ENCODE measurements at places on chromosomes 16 and 17.

- DNase-seq, result no peak
These were observed 160.3 kb downstream of the PCTP start for GRCh38 chr17:55911186-55911585.

GRCh38 chr16:71896764-71897368 lies 1.5 kb downstream of the IST1 start:
- no peak for DNase-seq

DNA sequence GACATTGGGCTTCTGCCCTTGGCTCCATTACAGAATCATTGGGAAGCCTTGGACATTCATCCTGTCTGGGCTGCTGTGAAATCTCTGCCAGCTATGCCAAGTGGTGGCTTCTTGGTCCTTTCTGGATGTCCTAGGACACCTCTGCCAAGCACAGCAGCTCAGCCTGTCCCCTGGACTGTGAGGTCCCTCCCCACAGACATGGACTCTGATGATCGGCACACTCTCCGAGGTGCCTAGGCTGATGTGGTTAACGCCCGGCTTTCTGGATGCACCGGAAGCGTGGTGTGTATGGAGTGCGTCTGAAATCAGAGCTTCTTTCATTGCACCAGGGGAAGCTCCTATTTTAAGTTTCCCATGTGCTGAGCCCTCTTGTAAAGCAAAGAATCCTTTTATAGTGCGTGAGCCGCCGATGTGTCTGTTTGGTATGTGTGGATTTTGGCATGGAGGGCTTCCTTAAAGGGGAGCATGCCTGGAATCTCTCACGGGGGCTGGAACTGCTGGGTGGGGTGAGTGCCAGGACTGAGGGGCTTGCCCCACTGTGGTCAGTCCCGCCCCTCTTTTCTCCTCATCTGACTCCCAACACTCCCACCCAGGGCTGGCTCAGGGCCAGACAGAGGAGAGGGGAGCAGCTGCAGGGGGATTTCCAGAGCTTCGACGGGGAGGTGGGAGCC lies 7.0 kb upstream of the ARHGAP23 start:
- DNase-seq, result no peak

- no peak for DNase-seq
These were observed 13.4 kb downstream of the ST6GALNAC1 start for GRCh38 chr17:76630151-76630550.

- DNase-seq, result peak; percentile 84
These were observed 37.9 kb upstream of the ARL4D start for GRCh38 chr17:43360739-43361505.

- DNase-seq, result no peak
These were observed 83.9 kb downstream of the SPECC1 start for GRCh38 chr17:20092973-20093626.

DNA sequence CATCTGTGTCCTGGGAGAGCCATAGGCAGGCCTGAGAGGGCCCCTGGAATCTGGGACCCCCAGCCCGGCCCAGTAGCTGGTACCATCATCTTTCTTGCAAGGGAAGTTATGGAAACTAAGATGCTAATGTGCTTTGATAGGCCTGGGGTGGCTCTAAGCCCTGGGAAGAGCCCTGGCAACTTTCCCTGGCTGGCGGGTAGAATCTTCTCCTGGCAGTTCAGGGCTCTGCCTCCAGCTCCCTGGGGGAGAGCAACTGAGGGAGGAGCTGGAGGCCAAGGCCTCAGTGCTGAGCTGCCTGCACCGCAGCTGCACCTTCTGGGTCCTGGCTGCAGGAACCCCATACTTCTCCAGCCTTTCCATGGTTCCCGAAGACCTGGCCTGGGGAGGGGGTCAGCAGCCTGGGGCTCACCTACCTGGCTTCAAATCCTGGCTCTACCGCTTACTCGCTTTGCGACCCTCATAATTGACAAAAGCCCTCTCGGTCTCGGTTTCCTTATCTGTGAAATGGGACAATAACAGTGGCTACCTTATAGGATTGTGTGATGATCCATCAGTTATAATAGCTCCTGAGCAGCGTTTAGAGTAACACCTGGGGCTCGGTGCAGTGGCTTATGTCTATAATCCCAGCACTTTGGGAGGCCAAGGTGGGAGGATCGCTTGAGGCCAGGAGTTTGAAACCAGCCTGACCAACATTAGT lies 333.7 kb downstream of the SEC14L1 start:
- no peak for DNase-seq

GRCh38 chr17:57938061-57938502 lies 17.1 kb downstream of the CUEDC1 start:
- DNase-seq, result no peak

DNA sequence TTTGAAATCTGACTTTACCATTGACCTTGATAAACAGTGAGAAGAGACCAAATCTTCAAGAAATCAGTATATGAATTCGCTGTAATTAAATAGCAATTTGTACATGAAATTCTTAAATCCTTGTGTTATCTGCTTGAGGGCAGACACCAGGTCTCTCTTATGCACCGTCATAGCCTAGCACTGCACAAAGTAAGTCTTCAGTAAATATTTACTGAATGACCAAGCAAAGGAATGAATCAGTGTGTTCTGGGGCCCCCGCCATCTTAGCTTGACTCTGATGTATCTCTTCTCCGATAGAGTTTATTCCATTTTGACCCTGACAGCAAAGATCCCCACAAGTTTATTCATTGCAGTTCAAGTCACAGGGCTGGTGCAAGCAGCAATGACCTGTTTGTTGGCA lies 328.0 kb downstream of the TMEM114 start:
- no peak for DNase-seq

DNA sequence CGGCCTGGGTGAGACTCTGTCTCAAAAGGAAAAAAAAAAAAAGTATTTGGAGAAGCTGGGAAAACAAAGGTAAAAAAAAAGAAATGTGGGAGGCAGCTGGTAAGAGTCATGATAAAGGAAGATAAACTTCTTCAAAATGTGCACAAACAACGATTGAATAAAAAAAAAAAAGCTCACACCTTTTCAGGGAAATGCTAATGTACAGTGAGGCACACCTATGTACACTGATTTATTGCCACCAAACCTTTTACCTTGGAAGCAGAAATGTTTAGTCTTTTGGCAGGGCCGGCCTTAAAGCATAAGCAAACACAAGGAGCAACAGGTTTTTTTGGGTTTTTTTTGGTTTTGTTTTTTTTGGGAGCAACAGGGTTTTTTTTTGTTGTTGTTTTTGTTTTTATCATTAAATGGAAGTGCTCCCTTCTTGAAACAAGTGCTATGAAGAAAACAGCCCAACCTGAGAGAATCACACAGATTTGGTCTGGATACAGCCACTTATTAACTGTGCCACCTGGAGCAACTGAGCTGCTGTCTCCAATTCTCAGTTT lies 29.8 kb upstream of the KCNJ2 start:
- DNase-seq, result no peak

GRCh38 chr17:51857052-51857597 lies 301.4 kb downstream of the CA10 start:
- no peak for DNase-seq

DNA sequence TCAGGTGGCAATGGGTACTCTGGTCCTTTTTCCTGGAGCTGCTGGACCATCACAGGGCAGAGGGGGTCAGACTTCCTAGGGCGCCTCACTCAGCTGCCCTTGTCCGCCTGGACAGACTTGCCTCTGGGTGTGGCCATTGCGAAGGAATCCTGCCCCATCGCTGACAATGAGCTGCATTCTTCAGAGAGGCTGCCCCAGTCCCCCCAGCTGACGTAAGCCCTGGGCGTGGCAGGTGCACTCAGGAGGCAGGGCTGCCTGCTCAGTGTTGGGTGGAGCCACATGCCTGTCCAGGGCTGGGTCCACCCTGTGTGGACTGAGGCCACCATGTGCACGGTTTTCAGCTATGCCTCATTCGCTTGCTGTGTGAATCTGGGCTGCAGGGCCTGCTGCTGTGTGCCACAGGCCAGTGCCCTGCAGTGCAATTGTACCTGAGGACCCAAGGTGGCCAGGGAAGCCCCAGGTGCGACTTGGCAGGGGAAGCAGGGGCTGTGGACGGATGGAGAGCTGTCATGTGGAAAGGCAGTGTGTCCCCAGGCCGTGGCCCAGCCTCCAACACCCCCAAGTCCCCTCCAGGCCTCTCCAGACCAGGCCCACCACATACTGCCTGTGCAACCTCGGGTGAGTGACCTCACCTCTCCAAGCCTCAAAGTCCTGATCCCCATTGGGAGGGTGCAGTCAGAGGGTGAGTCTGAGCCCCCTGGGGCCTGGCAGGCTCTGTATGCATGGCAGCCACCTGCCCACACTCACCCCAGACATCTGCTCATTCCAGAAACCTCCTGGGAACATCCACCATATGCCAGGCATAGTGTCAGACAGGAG lies 14.0 kb upstream of the MPRIP start:
- DNase-seq, result no peak

GRCh38 chr17:21004016-21004930 lies 38.5 kb downstream of the USP22 start:
- DNase-seq, result no peak

GRCh38 chr17:2240541-2240940 lies 63.0 kb downstream of the SMG6 start:
- DNase-seq, result no peak

- DNase-seq, result no peak
These were observed 157.3 kb downstream of the VPS53 start for GRCh38 chr17:557371-557770.

DNA sequence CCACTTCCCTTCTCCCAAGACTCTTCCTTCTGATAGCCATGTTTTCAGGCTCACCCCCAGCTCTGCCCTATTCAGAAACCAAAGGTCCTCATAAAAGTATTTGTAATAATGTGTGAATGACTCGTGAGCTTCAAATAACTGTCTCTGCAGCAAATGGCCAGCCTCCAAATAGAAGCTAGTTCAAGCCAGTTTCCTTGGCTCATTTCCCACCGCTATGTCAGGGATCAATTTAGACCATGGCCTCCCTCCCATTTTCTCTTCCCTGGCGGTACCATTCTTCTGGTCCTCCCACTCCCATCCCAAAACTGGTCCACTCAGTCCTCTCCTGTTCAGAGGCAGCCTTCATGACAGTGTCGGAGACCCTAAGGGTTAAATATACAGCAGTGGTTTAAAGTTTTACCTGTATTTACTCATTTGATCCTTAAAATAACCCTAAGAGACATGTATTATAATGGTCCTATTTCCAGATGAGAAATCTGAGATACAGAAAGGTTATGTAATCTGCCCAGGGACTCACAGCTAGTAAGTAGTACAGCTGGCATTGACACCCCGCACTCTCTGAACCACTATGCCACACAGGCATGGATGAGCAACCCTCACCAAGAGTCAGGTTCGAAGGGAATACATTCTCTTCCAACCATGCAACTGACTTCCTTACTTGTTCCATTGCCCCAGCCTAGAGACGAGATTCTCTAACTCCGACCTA lies 42.9 kb downstream of the GAS7 start:
- DNase-seq, result no peak

- DNase-seq, result no peak
These were observed 352.7 kb downstream of the CA10 start for GRCh38 chr17:51805765-51806164.

GRCh38 chr16:69328854-69329316 lies 1.5 kb downstream of the PDF start:
- DNase-seq, result no peak

- no peak for DNase-seq
These were observed 465.7 kb downstream of the HAPSTR1 start for GRCh38 chr16:9556949-9557665.

GRCh38 chr16:918068-918467 lies 52.7 kb downstream of the LMF1 start:
- DNase-seq, result no peak

DNA sequence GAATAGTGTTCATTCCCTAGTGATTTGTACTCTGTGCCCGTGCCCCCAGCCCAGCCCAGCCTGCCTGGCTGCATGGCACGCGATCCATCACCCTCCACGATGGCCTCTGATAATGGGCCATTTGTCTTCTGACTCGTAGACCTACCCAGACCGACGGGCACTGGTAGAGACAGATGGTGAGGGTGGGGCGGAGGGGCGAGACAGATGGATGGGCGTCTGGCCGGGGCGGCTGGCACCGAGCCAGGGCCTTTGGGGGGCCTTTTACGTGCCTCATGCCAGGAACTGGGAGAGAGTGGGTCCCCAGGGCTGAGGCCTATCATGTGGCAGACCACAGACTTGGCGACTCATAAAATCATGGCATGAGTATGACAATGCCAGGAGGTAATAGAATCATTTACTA lies 25.4 kb downstream of the CRHR1 start:
- DNase-seq, result no peak

DNA sequence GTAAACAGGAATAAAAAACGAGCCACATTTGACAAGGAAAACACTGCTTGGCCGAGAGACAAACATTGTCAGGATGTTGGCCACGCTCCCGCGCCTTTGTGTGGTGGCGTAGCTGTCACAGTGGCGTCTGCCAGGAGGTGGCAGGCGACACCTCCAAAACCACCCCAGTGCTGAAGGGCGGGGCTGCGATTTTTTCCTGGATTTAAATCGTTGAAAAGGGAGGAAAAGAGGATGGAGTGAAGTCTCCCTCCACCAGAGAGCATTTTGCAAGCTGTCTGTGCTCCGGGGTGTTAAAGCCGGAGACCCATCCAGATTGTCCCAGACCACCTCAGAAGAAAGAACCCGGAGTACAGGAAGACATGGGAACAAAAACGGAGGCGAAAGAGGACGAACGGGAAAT lies 12.7 kb downstream of the MRM3 start:
- DNase-seq, result peak; percentile 16

DNA sequence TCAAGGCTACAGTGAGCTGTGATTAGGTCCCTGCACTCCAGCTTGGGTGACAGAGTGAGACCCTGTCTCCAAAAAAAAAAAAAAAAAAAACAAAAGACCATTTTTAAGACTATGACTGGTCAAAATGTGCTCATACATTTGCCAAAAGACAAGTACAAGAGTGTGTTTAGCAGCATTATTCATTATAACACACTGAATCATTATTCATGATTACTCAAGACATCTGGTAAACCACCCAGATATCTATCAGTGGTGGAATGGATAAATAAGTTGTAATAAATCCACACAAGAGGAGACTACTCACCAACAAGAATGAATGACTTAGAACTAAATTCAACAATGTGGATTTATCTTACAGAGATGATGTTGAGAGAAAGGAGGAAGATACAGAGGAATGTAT lies 716.3 kb downstream of the MAF start:
- no peak for DNase-seq

- DNase-seq, result no peak
These were observed 86.9 kb downstream of the CDH11 start for GRCh38 chr16:65034915-65035314.

- DNase-seq, result no peak
These were observed 10.6 kb downstream of the MSI2 start for GRCh38 chr17:57266902-57267311.

GRCh38 chr17:44778656-44779210 lies 19.9 kb downstream of the ADAM11 start:
- no peak for DNase-seq

DNA sequence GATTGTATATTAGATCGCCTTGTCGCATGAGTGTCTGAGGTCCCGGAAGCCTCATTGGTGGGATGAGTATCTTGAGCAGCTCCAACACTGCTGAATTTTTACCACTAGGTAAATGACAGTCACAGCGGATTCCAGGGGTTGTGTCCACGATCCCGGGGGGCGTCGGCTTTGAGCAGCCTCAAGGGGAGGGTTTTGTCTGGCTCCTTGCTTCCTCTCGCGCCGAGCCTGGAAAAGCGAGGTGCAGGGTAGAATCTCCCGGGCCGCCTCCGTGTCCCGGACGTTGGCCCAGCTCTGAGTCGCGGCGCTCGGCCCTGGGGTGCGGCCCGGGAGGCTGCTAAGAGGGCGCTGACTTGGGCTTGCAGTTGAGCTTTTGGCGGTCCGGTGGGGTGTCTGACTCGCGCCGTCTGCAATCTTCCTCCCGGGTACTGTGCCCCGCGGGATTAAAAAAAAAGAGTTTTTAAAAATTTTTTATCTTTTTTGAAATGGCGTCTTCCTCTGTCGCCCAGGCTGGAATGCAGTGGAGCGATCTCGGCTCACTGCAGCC lies 4.5 kb downstream of the OR1F1 start:
- no peak for DNase-seq

- DNase-seq, result no peak
These were observed 41.0 kb upstream of the MSI2 start for GRCh38 chr17:57215317-57215716.

All from stimulated activated CD8-positive, alpha-beta memory T cell treated with anti-CD3 and anti-CD28 coated beads, Interleukin-7, amount 100 ng/mL, for 4 hours (primary cell).